Tibial nerve (tissue), 4 donors: ENCODE measurements at places on chromosomes 7 and 10.
A peak's percentile ranks its signal among the peaks of the same experiment; 100 is the strongest.

- no peak for DNase-seq
- H3K36me3 ChIP-seq: no peaks in the 10 kb centered on the region
- no peak overlapping the region for H3K27ac ChIP-seq
- peaks cover 3% of the 10 kb centered on the region for H3K4me1 ChIP-seq
These were observed 32.4 kb upstream of the RNF32 start for GRCh38 chr7:156608173-156608478.

DNA sequence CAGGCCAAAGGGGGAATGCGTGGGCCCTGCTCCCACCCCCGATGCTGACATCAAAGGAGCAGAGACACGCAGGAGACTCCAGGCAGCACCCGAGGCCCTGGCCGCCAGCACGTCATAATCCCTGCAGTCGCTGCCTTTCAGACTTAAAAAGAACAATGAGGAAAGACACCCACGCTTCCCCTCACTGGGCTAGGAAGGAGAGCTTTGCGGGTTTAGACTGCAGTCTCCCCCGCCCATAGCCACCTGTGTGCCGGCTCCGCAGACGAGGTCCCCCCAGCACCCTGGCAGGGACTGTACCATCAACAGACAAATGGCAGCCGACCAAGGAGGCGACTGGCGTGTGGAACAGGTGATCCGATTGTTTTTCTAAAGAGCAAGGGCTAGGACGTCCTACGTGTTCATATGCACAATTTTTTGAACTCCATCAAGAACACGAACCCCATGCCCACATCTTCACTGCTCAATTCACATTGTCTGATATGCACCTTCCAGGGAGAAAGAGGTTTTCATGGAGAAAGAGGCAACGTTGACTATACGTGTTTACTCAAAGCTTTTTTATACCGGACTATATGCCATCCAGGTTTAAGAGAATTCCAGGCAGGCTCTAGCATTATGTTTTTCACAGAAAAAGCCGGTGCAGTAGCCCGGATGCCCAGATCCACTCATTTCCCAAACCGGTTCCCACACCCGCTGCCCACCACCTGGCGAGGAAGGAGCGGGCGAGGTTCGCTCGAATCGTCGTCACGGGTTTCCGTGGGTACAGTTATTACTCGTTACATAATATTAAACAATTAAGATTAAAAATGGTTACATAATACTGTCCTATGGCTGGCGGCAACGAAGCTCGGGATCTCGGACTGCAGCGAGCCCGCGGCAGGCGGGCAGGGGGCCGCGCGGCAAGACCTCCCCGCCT is 1.1 kb downstream of the GRB10 start:
- H3K4me3 ChIP-seq: no peak overlapping the region
- H3K36me3 ChIP-seq: no peaks in the 10 kb centered on the region
- DNase-seq: no peak
- H3K27ac ChIP-seq: no peak overlapping the region

GRCh38 chr10:126744571-126744970 is 74.1 kb upstream of the C10orf90 start:
- no peak for DNase-seq
- no peak overlapping the region for H3K4me3 ChIP-seq
- H3K27me3 ChIP-seq: no peaks in the 10 kb centered on the region
- H3K36me3 ChIP-seq: no peaks in the 10 kb centered on the region
- H3K27ac ChIP-seq: no peak overlapping the region
- H3K4me1 ChIP-seq: no peaks in the 10 kb centered on the region

DNA sequence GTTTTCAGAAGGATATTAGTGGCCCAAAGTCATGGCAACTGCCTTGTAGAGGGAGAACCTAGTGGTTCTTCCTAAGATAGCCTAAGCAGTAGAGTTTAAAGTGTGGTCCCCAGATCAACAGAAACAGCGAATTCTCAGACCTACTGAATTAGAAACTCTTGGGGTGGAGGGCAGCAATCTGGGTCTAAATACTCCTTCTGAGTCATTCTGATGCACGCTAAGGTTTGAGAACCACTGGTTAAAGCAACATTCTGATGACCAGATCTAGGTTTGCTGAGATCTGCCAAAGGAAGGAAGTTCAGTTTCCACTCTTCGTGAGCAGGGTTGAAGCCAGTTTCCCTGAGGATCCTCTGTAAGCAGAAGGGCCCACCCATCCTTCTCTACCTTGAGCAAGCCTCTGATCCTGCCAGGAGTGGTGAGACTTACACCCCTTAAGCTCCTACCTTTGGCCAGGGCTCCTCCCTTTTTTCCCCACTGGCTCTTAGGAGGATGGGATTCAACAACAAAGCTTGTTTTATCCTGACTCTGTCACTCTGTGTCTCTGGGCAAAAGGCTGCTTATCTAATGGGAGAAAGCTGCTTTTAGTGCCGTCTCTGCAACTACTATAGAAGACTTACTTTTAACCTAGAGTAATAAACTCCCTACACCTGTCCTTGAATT is 26.8 kb upstream of the TRUB1 start:
- H3K27ac ChIP-seq: no peak overlapping the region
- no peaks in the 10 kb centered on the region for H3K4me1 ChIP-seq
- no peak overlapping the region for H3K4me3 ChIP-seq
- H3K27me3 ChIP-seq: no peaks in the 10 kb centered on the region

GRCh38 chr7:16982640-16983350 is 101.0 kb upstream of the AGR3 start:
- no peak overlapping the region for H3K27ac ChIP-seq
- H3K4me3 ChIP-seq: no peak overlapping the region
- no peak for DNase-seq
- peaks cover 45% of the 10 kb centered on the region for H3K4me1 ChIP-seq
- no peaks in the 10 kb centered on the region for H3K27me3 ChIP-seq

- no peaks in the 10 kb centered on the region for H3K36me3 ChIP-seq
- H3K27ac ChIP-seq: no peak overlapping the region
- no peaks in the 10 kb centered on the region for H3K4me1 ChIP-seq
- H3K4me3 ChIP-seq: no peak overlapping the region
These were observed 47.3 kb upstream of the INSYN2A start for GRCh38 chr10:127243490-127244272.

- H3K27me3 ChIP-seq: no peaks in the 10 kb centered on the region
- H3K4me3 ChIP-seq: no peak overlapping the region
- no peak for DNase-seq
- H3K27ac ChIP-seq: no peak overlapping the region
- H3K36me3 ChIP-seq: no peaks in the 10 kb centered on the region
These were observed 54.2 kb downstream of the ABI1 start for GRCh38 chr10:26806557-26806956.

- DNase-seq: no peak
- H3K4me1 ChIP-seq: no peaks in the 10 kb centered on the region
- H3K27ac ChIP-seq: no peak overlapping the region
- no peaks in the 10 kb centered on the region for H3K27me3 ChIP-seq
- no peaks in the 10 kb centered on the region for H3K36me3 ChIP-seq
These were observed 28.8 kb upstream of the MYH16 start for GRCh38 chr7:99243751-99244337.

GRCh38 chr7:149573519-149573918 is 75.9 kb upstream of the ZNF746 start:
- no peak for DNase-seq
- H3K36me3 ChIP-seq: no peaks in the 10 kb centered on the region
- no peak overlapping the region for H3K27ac ChIP-seq

- no peaks in the 10 kb centered on the region for H3K36me3 ChIP-seq
- no peak overlapping the region for H3K27ac ChIP-seq
- H3K4me3 ChIP-seq: no peak overlapping the region
- DNase-seq: no peak
- H3K4me1 ChIP-seq: no peaks in the 10 kb centered on the region
- no peaks in the 10 kb centered on the region for H3K27me3 ChIP-seq
These were observed 201.5 kb downstream of the DNAJB9 start for GRCh38 chr7:108770981-108771745.

DNA sequence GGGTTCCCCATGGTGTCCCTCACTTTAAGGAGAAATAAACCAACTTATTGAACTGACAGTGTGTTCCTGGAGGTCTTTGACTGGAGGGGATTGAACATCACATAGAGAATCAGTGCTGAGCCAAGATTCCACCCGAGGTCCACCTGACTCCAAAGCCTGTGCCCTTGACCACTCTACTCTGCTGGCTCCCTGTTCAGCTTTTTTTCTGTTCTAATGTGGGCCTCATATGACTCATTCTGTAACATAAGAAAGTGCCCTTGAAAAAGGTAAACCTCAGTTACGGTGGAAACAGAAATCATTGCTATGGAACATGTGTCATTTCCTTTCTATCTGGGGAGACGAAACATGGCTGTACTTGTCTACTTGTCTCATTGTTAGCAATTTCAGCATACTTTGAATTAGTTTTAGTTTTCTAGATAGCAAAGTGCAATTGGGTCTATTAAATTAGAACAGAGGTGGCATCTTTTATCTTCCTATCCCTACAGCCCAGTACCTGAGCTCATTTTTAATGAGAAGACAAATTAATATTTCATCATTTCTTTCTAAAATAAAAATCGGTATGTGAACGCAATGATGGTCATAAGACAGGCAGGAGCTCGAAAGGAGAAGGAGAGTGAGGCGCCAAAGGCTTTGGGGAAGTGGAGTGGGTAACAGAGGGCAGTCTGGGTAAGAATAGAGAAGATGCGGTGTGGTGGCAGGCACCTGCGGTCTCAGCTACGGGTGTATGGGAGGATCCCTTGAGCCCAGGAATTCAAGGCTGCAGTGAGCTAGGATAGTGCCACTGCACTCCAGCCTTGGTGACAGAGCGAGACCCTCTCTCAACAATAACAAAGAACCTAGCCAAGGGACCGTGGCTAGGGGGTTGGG is 1.5 kb downstream of the GSDME start:
- H3K4me1 ChIP-seq: no peaks in the 10 kb centered on the region
- no peaks in the 10 kb centered on the region for H3K27me3 ChIP-seq
- no peaks in the 10 kb centered on the region for H3K36me3 ChIP-seq
- H3K27ac ChIP-seq: no peak overlapping the region

- no peaks in the 10 kb centered on the region for H3K27me3 ChIP-seq
- DNase-seq: no peak
- H3K36me3 ChIP-seq: no peaks in the 10 kb centered on the region
- H3K4me1 ChIP-seq: peaks cover 20% of the 10 kb centered on the region
These were observed 341.9 kb downstream of the PLXDC2 start for GRCh38 chr10:20158086-20158485.

- peaks cover 8% of the 10 kb centered on the region for H3K4me1 ChIP-seq
- DNase-seq: no peak
- no peaks in the 10 kb centered on the region for H3K36me3 ChIP-seq
- no peaks in the 10 kb centered on the region for H3K27me3 ChIP-seq
- H3K27ac ChIP-seq: no peak overlapping the region
- no peak overlapping the region for H3K4me3 ChIP-seq
These were observed 3.3 kb downstream of the EPHA1 start for GRCh38 chr7:143405173-143406001.

DNA sequence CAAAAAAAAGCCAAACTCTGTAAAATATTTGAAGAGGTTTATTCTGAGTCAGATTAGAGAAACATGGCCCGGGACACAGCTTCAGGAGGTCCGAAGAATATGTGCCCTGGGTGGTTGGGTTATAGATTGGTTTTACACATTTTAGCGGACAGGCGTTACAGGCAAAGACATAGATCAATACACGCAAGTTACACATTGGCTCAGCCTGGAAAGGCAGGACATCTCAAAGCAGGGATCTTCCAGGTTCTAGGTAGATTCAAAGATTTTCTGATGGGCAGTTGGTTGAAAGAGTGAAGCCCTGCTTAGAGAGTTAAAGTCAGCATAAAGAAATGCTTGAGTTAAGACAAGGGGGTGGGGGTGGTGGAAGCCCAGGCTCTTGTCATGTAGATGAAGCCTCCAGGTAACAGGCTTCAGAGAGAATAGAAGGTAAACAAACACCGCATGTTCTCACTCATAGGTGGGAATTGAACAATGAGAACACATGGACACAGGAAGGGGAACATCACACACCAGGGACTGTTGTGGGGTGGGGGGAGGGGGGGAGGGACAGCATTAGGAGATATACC is 464.3 kb upstream of the ADARB2 start:
- no peak overlapping the region for H3K27ac ChIP-seq
- H3K36me3 ChIP-seq: no peaks in the 10 kb centered on the region
- H3K4me1 ChIP-seq: no peaks in the 10 kb centered on the region
- no peaks in the 10 kb centered on the region for H3K27me3 ChIP-seq

GRCh38 chr7:107332488-107333269 is 137.2 kb upstream of the GPR22 start:
- H3K27ac ChIP-seq: no peak overlapping the region
- H3K4me1 ChIP-seq: no peaks in the 10 kb centered on the region
- H3K4me3 ChIP-seq: no peak overlapping the region
- H3K36me3 ChIP-seq: no peaks in the 10 kb centered on the region

DNA sequence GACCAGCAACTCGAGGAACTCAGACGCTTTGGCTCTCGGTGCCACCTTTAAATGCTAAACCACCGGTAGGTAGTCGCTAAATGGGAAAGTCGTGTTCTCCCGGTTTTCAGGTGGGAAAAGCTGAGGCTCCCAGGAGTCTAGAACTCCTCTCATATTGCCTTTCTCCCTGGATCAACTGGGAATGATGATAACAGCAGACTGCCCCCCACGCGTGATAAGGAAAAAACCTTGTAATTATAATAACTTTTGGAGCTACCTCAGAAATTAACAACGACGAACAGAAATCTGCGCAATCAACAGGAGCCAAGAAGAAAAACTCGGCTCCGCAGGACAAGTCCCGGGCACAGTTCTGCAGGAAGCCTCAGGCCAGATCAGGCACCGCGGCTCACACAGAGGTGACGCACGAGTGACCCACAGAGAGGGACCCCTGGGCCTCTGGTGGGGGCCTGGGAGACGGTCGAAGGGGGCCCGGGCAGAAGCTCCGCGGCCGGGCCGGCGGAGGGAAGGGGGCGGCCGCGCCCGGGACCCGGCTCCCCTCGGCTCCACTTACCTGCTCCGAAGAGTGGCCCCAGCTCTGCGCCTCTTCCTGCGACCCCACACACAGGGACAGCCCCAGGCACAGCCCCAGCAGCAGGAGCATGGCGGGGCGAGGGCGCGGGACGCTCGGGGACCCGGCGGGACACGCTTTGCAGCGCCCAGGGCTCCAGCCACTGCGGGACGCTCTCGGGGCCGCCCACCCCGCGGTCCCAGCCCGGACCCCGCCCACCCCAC is at the start of gene ITIH5:
ITIH5 (minus strand) TSS at position 714 of the 771 bp plus-strand sequence; CDS start at position 640, 74 bp downstream.
- H3K4me1 ChIP-seq: peaks cover 7% of the 10 kb centered on the region
- no peaks in the 10 kb centered on the region for H3K27me3 ChIP-seq
- no peak within 1 kb of the TSS for H3K27ac ChIP-seq

GRCh38 chr7:22356701-22357310 is at the start of gene RAPGEF5:
Gene RAPGEF5, minus strand, starts transcription at chr7:22357154. Its CDS starts 94 bp downstream, at chr7:22357060.
- peaks cover 4% of the 10 kb centered on the region for H3K4me1 ChIP-seq
- no peak for DNase-seq
- H3K27me3 ChIP-seq: no peaks in the 10 kb centered on the region
- H3K4me3 ChIP-seq: no peak within 1 kb of the TSS

DNA sequence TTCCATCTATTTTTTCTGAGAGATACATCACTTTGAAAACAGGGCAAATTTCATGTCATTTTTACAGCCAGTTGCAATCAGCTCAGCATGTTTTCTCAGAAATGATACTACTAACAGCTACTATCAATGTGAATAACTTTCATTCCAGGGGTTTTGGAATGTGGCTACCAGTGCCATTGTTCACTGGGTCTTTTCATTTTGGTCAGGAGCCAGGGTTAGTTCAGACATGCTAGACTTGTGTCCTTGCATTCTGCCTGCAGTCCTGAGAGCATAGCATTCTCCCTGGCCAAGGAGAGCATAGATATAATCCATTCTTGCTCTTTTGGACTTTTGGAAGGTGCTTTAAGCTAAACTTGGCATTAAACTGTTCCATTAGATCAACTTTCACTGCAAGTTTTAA is 160.9 kb upstream of the NEBL start:
- no peaks in the 10 kb centered on the region for H3K36me3 ChIP-seq
- no peaks in the 10 kb centered on the region for H3K27me3 ChIP-seq
- no peaks in the 10 kb centered on the region for H3K4me1 ChIP-seq
- no peak overlapping the region for H3K4me3 ChIP-seq
- no peak overlapping the region for H3K27ac ChIP-seq
- DNase-seq: no peak

GRCh38 chr7:149690688-149691446 is 82.5 kb downstream of the ZNF467 start:
- H3K27ac ChIP-seq: no peak overlapping the region
- no peaks in the 10 kb centered on the region for H3K36me3 ChIP-seq
- peak; percentile 41 for DNase-seq
- no peaks in the 10 kb centered on the region for H3K4me1 ChIP-seq
- no peak overlapping the region for H3K4me3 ChIP-seq
